ENCODE measurements at places on chromosomes 1 and 21.
A peak's percentile ranks its signal among the peaks of the same experiment; 100 is the strongest.

DNA sequence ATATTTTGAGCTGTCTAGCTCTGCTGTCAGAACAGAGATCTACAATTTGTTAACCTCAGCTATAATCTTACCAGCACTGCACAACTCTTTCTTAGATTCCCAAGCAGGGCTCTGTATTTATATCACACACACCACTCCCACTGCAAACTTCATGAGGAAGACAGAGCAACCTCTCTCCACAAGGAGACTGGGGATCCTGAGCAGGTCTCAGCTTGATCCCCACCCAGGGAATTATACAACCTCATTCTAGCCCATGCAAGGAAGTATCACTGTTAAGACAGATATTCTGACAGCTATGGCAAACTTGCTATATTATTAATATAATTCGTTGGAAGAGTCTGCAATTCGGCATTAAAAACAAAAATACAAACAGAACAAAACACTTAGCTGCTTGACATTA lies 40.4 kb downstream of the EGLN1 start:
- no peak for DNase-seq

GRCh38 chr21:38766987-38767722 lies 38.6 kb upstream of the ETS2 start:
- DNase-seq = no peak

- no peak for DNase-seq
Measured at GRCh38 chr1:111833334-111833733, 77.6 kb downstream of the DDX20 start.

DNA sequence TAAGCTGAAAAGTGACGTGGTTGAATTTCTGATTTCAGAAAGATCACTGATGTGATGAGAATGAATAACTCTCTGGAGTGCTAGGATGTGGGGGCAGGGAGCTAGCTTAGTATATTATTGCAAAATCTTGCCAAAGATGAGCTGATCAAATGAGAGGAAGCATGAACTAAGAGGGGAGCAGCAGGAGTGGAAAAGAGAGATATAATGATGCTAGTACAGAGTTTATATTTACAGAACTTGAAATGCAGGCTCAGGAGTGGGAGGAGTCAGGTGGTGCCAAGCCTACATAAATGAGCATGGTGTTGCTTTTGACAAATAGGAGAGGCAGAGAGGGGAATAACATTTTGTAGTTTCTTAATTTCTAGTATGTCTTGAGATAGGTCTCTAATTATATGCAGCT lies 38.1 kb upstream of the NBL1 start:
- no peak for DNase-seq

DNA sequence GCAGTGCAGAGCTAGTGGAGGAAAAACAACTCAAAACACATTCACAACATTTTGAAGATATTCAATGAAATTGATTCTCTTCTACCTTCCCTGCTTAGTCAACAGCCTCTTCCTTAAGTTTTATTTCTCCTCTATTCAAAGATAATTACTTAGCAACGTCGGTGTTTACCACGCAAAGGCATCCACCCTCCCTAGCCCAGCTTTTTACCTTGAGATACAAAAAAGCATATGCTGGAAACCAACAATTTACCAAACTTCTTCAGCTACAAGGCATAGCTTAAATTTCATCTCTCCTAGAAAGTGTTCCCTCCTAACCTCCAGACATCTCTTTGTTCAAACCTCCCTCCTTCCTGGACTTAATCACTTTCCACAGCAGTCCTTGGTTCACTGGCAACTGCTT lies 102.8 kb upstream of the SOD1 start:
- no peak for DNase-seq

- DNase-seq = peak; percentile 42
Measured at GRCh38 chr1:155981266-155982088, 3.1 kb upstream of the ARHGEF2 start.

DNA sequence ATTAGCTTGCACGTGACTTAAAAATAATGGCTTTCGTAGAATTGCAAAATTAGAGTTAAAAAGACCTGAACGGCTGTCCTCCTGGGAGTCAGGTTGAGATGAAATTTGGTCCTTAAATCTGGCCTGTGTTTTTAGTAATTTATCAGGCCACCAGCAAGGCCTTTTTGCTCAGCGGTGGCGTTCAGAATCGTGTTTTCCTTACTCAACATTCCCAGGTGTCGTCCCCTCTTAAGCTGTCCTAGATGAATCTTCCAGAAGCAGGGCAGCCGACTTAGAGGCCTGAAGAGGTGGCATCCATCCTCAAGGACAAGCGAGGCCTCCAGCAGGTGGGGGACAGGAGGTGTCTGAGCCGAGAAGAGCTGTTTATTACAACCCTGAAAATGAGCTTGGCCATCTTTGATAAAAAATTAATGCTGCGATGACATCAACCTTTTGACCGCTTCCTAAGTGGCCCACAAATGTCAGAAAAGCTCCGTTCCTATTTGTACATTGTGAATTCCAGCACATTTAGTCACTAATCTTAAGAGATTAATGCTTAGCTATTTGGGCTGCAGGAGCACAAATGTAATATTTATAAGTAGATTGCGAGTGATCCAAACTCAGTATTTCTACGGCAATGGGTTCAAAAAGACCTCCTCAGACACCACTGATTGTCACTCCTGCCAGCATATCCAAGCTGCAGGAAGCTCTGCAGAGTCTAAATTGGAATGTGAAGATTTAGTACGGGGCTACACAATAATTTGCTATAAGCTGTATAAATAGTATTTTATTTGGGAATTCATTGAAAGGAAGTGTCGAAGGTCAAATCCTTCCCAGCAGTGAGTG lies 344.1 kb upstream of the VAMP3 start:
- DNase-seq = no peak

- no peak for DNase-seq
Measured at GRCh38 chr21:28799926-28800325, 192.8 kb downstream of the LTN1 start.

DNA sequence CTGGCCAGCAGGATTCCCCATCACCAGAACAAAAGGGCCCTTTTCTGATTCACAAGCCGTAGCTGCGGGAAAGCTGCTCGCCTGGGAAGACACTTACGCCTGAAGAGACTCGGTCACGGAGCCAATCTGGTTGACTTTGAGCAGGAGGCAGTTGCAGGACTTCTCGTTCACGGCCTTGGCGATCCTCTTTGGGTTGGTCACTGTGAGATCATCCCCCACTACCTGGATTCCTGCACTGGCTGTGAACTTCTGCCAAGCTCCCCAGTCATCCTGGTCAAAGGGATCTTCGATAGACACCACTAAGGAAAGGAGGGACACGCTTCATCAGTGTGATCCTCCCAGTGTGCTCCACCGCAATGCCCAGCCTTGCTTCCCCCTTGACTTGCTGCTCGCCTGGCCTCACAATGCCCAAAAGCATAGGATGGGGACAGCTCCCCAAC lies 14.7 kb downstream of the ENO1 start:
- DNase-seq = no peak

GRCh38 chr1:45620588-45621500 lies 3.0 kb downstream of the CCDC17 start:
- DNase-seq = no peak

DNA sequence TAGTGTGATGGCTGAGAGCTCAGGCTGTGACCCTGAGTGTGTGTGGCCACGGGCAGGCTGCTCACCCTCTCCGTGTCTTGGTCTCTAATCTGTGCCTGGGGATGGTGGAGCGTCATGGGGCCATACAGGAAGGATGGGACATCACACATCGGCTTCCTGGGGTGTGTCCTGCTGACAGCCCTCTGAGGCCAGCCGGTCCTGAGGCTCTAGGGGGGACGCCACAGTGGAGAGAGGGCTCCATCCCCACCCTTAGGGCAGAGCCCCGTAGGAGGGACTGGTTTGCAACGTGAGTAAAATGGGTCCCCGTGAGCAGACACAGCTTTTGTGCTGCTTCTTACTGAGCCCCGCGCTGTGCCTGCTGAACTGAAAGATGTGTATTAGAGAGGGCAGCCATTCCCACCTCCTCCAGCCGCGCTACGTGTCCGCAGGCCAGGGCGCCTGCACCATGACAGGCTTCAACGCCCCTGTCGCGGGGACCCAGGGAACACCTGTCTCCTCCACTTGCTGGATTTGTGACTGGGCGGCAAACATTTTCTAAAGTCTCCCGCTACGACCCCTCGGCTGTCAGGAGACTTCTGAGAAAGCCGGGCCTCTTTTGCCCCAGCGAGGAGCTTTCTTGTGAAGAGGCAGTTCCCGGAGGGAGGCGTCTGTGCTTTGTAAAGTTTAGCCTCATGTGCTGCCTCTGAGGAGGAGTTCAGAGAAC lies 8.1 kb downstream of the COL18A1 start:
- DNase-seq = no peak
